ENCODE measurements at places on chromosomes 11 and 22.

DNA sequence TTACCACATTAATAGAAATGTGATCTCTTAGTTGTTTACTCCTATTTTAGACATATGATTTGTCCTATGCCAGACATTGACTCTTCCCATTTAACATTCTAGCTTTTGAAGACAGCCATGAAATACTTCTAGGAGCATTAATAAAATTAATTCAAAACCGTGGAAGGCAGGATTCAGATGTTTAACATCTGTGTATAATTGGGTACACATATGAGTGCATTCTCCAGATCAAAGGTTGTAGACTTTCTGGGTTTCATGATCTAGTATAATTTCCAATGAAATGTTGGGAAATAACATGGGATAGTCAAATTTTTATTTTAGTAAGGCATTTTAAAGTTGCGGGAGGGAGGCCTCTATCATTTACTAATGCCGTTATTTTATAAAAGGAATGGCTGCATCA lies 35.2 kb upstream of the CCDC89 start:
- no peak for DNase-seq

DNA sequence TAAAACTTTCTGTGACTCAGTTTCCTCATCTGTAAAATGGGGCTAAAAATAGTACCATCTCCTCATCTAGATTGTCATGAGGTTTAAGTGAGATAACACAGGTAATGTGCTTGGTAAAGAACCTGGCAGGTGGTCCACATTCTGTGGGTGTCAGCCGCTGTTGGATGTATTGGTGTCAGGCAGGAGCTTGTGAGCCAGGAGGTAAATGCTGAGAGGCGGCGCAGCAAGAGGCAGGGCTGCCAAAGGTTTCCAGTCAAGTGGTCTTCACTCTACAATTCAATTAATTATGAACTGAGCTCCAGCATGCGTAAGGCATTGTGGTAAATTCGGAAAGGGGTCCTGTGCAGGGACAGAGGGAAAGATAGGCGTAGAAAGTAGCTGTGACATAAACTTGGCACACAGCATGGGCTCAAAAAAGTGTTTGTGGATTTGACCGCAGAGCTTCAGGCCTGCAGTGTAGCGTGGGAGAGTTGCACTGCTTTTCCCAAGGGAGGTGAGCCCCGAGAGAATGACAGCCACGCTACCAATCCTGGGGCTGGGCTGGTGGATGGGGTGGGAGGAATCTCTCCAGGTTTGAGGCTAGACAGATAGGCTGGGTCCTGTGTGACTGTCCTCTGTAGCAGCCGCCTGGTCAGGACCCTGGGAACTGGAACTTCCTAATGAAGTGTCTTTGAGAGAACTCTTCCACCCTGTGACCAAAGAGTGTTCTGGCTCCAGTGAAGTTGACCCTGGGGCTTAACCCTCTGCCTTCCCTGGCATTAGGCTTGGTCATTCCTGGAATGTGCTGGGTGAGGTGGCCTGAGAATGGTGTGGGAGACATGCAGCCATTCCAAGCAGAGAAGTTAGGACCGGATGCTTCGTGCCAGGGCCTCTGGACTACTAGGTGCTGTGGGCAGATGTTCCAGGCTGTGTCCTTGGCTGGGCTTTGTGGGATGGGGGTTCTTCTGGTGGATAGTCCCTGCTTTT lies 122.4 kb downstream of the FEZ1 start:
- DNase-seq, result no peak

DNA sequence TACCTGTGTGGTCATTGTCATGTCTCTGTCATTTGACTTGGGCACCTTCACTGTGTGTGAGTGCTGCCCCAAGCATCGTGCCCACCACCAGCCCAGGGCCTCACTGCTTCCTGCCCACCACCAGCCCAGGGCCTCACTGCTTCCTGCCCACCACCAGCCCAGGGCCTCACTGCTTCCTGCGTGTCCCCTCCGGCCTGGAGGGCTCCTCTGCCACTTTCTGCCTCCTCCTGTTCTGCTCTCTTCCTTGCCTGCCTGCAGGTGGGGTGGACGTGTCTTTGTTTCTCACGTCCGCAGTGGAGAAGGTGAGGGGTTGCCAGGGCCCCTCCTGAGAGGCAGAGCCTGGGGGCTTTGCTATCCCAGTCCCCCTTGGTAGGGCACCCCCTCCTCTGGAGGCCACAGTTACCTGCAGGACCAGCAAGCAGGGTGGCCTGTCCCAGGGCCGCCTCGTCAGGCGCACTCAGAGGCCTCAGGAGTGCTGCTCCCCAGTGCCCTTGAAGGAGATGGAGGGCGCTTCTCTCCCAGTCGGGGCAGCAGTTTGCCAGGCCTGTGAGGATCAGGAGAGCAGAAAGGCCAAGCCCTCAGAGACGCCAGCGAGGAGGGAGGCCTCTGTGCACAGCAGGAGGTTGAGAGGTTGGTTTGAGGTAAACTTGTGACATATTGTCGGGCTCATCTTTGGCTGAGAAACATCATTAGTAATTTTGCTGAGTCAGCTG lies 290.7 kb downstream of the TBC1D22A start:
- no peak for DNase-seq

DNA sequence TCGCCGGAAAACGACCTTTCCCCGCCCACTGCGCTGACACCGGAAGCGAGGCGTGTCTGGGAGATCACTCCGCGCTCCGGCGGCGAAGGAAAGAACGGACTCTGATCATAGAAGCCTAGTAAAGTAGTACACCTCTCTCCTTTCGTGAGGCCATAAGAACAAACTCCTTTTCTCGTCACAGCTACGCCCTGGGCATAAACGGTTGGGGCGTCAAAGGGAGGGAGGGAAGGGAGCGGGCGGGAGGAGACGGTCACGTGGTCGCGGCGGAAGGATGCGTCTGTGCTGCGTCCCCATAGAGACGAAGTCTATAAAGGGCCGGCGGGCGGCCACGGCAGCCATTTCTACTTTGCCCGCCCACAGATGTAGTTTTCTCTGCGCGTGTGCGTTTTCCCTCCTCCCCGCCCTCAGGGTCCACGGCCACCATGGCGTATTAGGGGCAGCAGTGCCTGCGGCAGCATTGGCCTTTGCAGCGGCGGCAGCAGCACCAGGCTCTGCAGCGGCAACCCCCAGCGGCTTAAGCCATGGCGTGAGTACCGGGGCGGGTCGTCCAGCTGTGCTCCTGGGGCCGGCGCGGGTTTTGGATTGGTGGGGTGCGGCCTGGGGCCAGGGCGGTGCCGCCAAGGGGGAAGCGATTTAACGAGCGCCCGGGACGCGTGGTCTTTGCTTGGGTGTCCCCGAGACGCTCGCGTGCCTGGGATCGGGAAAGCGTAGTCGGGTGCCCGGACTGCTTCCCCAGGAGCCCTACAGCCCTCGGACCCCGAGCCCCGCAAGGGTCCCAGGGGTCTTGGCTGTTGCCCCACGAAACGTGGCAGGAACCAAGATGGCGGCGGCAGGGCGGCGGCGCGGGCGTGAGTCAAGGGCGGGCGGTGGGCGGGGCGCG lies at the start of gene ATF4:
ATF4 (plus strand) TSS at position 337 of the 880 bp plus-strand sequence. CDS start 884 bp downstream, outside the sequence.
- peak; percentile 95 for DNase-seq

Data from activated T-cell treated with anti-CD3 and anti-CD28 coated beads, Interleukin-2, amount 50 U/mL, for 4 hours (primary cell).